ENCODE measurements at places on chromosomes 1 and 21. TPM values are rescaled to one million over a fixed set of nuclear protein-coding genes. Genes with fewer than 3 reads are reported as not detected.

The OR2T27 gene
- not detected for total RNA-seq

The CBR1 gene
- 355 TPM for total RNA-seq

The AMY2A gene
- total RNA-seq: not detected

The CD160 gene
- not detected for total RNA-seq

The LRRC71 gene
- total RNA-seq: not detected

The KIF21B gene
- total RNA-seq: 1.1 TPM

The BACH1 gene
- 36.3 TPM for total RNA-seq

The HSPA6 gene
- 4.7 TPM for total RNA-seq

The VSIG8 gene
- 0.11 TPM for total RNA-seq

The CDC7 gene
- 2.2 TPM for total RNA-seq

The ZNF593OS gene
- total RNA-seq: not detected

The KCNN3 gene
- 5.3 TPM for total RNA-seq

The KCNQ4 gene
- total RNA-seq: 0.11 TPM

The RIPPLY3 gene
- total RNA-seq: not detected

The TTLL10 gene
- total RNA-seq: 0.29 TPM

The ACTA1 gene
- not detected for total RNA-seq

The GNG4 gene
- total RNA-seq: under 0.01 TPM

The CTSS gene
- 26.2 TPM for total RNA-seq

The RRP1 gene
- total RNA-seq: 11.0 TPM

The RIMKLA gene
- 0.67 TPM for total RNA-seq

The TNNT2 gene
- 0.24 TPM for total RNA-seq

The NECTIN4 gene
- total RNA-seq: not detected

The SPRR2E gene
- total RNA-seq: not detected

The OR2L3 gene
- not detected for total RNA-seq

The ST6GALNAC3 gene
- total RNA-seq: 27.9 TPM

The LDLRAD1 gene
- not detected for total RNA-seq

The ADAMTS4 gene
- 9.5 TPM for total RNA-seq

The DNTTIP2 gene
- 23.6 TPM for total RNA-seq

The OR2L2 gene
- 0.27 TPM for total RNA-seq

Measured in thyroid gland (tissue), 4 donors.